ENCODE measurements at places on chromosomes 16 and 17.
A peak's percentile ranks its signal among the peaks of the same experiment; 100 is the strongest.

GRCh38 chr17:64504769-64505339, 1.2 kb downstream of the DDX5 start:
- peak; percentile 32 for DNase-seq

- peak; percentile 50 for DNase-seq
Measured at GRCh38 chr17:55348749-55349354, 72.8 kb downstream of the MMD start.

GRCh38 chr17:74923538-74924249, 379 bp upstream of the OTOP2 start:
- DNase-seq: peak; percentile 8

DNA sequence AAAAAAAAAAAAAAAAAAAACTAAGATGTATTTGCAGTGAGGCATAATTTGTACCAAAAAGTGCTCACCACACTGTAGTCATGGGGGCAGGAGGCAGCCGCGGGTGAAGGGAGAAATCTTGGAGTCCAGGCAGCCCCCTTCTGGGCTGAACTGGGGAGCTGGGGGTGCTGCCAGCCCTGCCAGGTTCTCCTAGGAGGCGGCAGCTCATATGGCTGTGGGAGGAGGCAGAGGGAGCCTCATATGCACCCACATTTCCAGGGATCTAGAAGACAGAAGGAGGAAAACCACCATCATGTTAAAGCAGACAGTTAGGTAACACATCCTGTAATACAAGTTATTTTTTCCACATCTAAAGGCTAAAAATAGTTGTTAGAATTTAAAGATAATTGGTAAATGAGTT, 16.3 kb downstream of the MAPT start:
- DNase-seq: no peak

- peak; percentile 13 for DNase-seq
Measured at GRCh38 chr17:74442670-74443515, 11.0 kb downstream of the GPRC5C start.

- DNase-seq: no peak
Measured at GRCh38 chr16:83942815-83943515, 10.1 kb upstream of the OSGIN1 start.

GRCh38 chr16:72094266-72094610, 591 bp downstream of the DHX38 start:
- DNase-seq: no peak

DNA sequence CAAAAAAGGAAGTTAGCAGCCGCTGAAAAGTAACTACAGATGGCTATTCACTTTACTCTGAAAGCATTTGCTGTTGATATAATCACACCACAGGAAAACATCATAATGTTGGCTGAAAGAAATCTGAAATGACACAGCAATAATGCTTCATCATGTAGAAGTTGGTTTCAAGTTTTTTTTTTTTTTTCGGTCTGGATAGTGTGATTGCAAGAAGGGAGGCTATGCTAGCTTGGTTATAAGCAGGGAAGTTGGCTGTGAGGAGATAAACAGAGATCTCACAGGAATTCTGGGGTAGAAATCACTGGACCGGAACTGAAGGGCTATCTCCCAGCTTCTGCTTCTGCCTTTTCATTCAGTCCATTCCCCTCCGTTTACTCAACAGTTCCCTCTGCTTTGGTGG, 57.9 kb downstream of the MYO1D start:
- peak; percentile 13 for DNase-seq

DNA sequence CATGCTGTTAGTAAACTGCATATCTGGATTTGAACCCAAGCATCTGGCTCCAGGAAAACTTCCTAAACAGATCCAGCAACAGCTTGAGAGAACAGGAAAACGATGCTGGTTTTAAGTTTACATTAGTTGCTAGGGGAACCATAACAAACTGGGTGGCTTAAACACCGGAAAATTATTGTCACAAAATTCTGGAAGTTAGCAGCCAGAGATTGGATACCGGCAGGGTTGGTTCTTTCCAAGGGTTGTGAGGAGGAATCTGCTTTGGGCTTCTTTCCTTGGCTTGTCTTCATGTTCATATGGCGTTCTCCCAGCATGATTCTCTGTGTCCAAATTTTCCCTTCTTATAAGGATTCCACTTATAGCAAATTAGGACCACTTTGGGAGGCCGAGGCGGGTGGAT, 276.9 kb upstream of the TOM1L1 start:
- DNase-seq: no peak

GRCh38 chr16:77788181-77789084, at the start of gene VAT1L:
VAT1L (plus strand) TSS chr16:77788564; CDS start chr16:77788683, 119 bp downstream.
- peak; percentile 53 for DNase-seq

- DNase-seq: peak; percentile 93
Measured at GRCh38 chr17:65122836-65123756, 14.1 kb upstream of the RGS9 start.

GRCh38 chr17:797236-797840, 15.2 kb downstream of the MRM3 start:
- no peak for DNase-seq

- DNase-seq: no peak
Measured at GRCh38 chr16:14321542-14321941, 250.4 kb downstream of the MRTFB start.

DNA sequence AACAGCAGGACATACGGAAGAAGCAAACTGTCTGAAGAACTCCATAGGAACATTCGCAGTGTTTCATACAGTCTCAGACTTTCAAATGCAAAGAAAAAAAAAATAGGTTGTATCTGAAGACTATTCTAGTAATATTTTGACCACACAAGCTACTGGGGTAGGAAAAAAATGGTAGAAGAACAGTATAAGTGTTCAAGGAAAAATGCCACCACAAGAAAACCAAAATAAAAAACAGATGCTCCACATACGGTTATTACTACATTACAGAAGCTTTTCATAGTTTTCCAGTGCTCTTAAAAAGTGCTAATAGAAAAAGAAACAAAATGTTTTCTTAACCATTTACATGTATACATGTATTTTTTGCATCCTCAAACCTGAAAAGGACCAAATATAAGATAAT, 3.7 kb downstream of the NCOR1 start:
- peak; percentile 51 for DNase-seq

Data from fibroblast of upper back skin (primary cell).